ENCODE measurements at places on chromosomes 3 and 15.

- no peak for DNase-seq
Observed at GRCh38 chr3:20097015-20097414, 56.8 kb downstream of the KAT2B start.

DNA sequence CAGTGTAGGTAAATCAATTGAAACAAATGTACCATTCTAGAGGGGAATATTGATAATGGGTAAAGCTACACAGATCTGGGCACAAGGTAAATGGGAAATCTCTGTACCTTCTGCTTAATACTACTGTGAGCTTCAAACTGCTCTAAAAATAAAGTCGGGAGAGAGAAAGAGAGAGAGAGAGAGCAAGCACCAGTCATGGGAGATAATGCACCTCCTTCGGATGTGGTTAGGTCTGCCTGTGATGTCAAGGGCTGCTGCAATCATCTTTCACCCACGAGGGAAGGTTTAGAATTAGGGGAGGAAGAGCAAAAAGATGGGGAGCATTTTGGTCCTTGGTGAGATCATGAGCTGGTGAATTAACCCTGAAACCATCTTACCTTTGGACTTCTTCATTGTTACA, 219.1 kb downstream of the ZNF385D start:
- DNase-seq: no peak

GRCh38 chr3:46321461-46322104, 32.3 kb upstream of the CCR2 start:
- no peak for DNase-seq

GRCh38 chr3:9778143-9779074, 8.7 kb upstream of the CAMK1 start:
- DNase-seq: no peak

GRCh38 chr3:178194539-178194938, 341.7 kb upstream of the KCNMB2 start:
- DNase-seq: no peak

DNA sequence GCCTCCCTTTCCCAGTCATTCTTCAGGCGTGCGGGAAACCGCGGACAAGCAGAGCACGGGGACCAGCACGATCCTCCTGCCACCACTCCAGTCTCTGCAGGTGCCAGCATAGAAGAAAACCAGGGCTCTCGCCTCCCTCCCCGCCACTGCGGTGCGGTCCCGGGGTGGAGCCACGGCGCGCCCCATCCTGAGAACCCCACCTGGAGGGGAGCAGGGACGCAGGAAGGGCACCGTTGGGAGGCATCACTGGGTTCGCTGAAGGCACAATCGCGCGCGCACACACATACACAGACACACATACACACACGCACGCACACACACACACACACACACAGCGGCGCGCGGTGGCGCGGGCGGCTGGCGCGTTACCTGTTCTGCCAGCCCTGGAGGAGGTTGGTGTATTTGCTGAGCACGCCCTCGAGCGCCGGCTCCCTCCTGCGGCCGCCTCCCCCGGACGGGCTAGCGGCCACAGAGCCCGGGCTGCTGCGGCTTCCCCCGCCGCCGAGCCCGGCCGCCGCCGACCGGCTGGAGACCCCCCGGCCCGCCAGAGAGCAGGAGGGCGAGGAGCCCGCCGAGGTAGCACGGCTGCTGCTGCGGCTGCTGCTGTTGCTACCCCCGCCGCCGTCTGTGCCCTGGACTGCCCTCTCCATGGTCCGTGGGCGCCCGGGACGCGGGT, 394 bp downstream of the OSBPL10 start:
- peak; percentile 30 for DNase-seq

- DNase-seq: no peak
Observed at GRCh38 chr3:13480340-13481318, 523 bp downstream of the HDAC11 start.

DNA sequence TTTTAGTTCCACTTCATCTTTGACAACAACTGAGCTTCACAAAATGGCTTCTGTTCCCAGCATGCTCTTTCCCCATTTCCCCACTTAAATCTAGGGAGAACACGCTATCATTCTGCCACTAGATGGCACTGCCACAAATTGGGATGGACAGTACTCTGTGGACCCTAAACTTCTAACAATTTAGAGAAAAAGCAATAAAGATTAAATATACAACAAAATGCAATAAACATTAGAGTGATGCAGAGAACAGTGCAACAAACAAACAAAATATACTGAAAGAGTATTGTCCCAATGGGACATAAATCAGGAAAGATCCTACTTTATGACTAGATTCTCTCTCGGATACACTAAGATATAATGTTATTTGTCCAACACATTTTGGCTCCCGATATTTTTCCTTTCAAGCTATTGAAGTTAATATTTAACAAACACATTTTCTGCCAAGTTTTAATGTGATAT, 169.7 kb upstream of the TMCO5A start:
- DNase-seq: no peak

- no peak for DNase-seq
Observed at GRCh38 chr3:20668411-20668810, 482.4 kb upstream of the SGO1 start.

GRCh38 chr3:99907959-99908544, 90.4 kb downstream of the CMSS1 start:
- no peak for DNase-seq

DNA sequence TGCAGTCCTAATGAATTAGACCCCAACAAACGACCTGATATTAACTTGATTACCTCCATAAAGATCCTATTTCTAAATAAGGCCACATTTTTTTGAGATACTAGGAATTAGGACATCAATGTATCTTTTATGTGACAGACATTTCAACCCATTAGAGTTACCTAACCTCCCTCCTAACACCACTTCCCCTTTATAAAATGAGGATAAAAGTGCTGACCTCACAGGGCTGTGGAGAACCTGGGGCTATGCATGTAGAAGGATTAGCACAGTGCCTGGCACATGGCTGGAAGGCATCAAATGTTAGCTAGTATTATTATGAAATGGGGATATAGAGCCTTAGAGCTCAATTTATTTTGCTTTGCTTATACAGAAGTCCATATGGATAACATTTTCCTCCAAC, 53.5 kb upstream of the LRRN1 start:
- DNase-seq: no peak

GRCh38 chr3:181454451-181455027, 257.2 kb upstream of the SOX2 start:
- no peak for DNase-seq

DNA sequence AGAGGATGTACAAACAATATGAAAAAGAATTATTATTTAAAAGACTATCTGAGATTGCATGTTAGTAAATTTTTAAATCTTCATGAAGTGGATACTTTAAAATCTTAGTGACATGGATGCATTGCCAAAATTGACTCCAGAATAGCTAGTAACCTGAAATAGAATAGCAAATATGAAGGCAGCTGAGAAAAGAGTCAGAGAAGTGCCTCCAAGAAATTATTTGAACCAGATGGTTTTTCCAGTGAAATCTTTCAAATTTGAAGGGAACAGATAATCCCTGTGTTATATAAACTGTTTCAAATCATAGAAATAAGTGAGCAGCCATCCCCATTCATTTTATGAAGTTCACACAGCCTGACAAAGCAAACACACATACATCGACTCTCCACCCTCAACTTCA, 29.6 kb downstream of the FSIP1 start:
- DNase-seq: no peak

- no peak for DNase-seq
Observed at GRCh38 chr3:127112796-127113570, 79.9 kb upstream of the PRR23E start.

GRCh38 chr3:178900029-178900646, 171.5 kb downstream of the ZMAT3 start:
- no peak for DNase-seq

DNA sequence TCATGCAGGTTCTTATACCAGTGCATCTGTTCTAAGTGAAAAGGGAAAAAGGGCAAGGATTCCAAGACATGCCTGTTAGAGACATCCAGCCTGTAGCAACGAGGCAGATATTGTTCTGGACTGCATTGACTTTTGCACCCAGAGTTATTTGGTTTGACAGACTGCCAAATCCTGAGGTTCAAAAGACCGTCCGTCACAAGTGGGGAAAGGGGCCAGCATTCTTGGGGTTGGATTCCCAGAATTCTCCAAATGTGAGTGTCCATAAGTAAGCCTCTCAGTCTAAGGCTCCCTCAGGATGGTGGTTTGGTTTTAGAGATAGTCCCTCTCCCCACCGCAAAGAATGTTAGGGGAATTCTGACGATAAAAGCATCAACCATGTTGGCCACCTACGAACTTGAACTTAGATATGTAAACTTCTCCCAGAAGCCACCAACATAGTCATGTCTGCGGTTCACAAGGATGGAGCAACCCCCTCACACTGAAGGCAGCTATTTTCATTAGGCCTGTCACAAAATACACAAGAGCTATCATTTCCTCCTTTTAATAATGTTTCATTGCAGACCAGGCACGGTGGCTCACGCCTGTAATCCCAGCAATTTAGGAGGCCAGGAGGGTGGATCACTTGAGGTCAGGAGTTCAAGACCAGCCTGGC, 13.6 kb upstream of the LACTB start:
- DNase-seq: no peak

DNA sequence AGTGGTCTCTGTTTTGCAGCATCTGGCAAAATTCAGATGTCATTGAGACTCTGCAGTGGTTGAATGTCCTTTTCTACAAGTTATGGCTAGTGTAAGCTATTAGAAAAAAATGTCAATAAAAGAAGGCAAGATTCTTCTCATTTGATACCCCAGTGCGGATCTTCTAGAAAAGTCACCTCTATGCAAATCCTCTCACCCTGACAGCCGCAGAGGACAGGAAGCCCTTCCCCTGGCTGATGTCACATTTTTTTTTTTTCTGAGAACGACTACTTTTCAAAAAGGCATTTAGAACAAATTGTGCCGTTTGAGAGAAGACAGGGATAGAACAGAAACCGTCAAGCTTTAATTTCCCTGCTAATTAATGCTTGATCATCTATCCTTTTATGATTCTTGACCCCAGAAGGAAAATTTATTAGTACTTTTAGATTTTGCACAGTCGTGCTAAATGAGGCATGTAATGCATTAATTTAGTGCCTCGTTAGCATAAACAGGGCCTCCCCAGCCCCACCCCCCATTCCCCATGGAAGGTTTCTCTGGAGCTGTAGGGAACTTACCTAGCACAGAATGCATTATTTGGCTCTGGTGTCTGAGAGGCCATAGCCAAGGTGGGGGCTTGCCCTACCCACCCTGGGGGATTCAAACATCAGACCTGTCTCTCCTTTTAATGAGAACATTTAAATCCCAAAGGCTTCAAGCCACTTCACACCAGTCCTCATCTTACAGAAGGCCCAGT, 183.8 kb downstream of the OPA1 start:
- DNase-seq: no peak

DNA sequence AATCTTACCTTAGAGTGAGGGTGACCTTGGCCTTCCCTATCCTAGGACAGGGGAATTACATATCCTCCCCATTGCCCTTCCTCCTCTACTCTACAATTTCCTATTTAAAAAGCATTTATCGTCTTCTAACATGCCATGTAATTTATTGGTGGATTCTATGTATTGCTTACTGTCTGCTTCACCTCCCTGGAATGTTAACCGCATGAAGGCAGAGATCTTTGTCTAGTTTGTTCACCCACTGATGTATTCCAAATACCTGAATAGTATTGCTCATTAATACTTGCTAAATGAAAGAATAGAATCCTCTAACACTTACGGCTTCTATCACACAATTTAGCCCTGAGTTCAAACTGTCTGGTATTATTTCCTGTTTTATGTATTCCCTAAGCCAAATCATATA, 68.6 kb downstream of the PPARG start:
- no peak for DNase-seq

DNA sequence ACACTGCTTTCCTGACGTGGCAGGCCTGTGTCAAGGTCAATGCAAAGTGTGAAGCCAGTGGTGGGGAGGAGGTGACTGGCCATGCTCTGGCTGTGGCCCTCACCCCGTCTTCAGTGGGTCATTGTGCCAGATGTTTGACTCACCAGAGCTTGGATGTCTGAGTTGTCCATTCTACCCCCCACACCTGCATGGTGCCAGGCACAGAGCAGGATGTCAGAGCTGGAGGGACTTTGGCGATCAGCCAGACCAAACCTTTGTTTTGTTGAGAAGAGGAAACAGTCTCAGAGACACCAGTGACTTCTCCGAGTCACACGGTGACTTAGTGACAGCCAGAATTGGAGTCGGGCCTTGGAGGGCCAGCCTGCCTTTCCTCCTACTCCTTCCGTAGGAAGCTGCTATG, 49.5 kb downstream of the SMAD6 start:
- no peak for DNase-seq

DNA sequence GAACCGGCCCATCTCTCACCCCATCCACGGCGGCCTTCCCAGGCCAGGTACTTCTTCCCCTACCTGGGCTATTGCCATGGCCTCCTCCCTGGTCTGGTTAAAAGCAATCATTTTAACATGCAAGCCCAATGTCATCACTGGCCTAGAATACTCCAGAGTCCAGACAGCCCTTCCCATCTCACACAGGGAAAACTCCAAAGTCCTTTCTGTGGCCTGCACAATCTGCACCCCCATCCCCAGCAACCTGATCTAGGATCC, 45.8 kb upstream of the SLCO2A1 start:
- DNase-seq: no peak

- no peak for DNase-seq
Observed at GRCh38 chr3:112334691-112335433, 1.9 kb downstream of the CD200 start.

GRCh38 chr15:38228618-38229017, 24.0 kb upstream of the SPRED1 start:
- no peak for DNase-seq

DNA sequence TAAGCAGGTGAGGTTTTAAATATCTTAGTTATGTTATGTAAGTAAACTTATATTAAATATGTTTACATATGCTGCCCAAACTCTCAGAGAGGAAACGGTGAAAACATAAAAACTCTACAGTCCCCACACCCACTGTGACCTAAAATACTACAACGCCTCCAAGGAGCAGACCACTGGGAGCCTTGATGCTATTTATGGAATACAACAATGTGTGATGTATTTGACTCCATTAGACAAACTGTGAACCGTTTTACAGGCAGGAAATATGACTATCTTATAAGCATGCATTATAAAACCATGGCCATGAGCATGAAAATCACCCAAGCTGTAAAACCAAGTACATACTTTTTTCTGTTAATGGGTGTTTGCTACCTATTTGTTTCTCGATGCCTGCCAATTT, 379.5 kb upstream of the TBL1XR1 start:
- no peak for DNase-seq
